ENCODE measurements at places on chromosomes 3 and 15.

DNA sequence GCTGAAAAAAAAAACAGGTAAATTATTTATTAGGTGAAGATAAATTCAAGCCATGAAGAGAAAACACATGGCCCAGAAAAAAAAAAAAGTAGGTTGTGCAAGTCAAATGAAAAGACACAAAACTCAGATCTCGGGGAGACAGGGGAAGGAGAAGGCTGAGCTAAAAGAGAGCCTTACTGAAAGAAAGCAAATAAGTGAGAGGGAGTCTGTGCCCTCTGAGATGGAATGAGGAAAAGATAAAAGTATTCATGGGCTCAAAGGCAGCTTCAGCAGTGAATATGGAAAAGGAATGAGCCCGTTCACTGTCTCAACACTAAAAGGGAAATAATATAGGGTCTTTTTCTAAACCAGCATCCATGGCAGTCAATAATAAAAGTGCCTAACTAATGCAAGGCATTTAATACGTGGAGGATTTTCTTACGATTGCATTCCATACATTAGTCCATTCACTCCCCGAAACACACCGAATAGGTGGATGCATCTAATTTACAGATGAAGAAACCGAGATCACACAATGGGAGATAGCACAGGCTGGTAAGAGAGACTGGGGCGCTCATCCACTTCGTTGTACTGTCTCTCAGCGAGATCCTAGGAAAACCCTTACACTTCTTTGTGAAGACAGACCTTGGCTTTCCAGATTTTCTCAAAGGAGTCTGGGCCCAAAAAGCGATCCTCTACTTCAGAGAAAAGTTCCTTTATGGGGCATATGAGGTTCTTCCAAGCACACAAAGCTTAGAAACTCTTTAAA lies 1.1 kb downstream of the TFDP2 start:
- peak; percentile 16 for DNase-seq

DNA sequence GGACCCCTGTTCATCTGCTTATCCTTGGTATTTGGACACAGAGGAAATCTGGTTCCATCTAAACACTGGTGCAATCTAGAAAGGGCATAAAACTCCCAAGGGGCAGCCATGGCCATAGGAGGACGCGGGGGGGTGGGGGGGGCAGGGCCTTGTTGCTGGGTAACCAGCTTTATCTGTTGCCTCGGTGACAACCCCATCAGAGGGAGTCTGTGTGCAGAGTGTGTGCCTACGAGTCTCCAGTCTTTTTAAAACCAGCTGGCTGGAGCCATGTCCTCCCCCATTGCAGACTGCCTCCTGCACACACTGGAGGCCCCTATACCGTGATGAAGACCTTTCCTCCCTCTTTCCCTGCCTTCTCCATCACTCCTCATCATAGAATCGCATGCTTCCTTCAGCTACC lies 26.4 kb upstream of the CORO2B start:
- no peak for DNase-seq

DNA sequence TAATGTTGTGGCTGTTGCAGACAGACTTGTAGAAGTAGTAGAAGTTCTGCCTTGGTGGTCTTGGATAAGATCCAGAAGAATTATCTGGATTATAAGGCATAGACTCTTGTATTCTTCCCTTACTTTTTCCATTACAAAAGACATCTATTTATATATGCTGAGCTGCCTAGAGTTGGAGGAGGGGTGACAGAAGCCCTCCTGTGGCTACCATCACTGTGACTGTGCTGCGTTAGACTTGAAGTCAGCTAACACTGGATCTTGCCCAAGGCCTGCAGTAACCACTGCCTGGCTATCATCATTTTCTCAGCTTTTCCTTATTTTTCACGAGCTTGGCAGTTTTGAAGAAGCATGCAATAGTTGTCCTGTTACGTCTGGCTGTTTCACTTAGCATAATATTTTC lies 684.8 kb upstream of the BCHE start:
- no peak for DNase-seq

DNA sequence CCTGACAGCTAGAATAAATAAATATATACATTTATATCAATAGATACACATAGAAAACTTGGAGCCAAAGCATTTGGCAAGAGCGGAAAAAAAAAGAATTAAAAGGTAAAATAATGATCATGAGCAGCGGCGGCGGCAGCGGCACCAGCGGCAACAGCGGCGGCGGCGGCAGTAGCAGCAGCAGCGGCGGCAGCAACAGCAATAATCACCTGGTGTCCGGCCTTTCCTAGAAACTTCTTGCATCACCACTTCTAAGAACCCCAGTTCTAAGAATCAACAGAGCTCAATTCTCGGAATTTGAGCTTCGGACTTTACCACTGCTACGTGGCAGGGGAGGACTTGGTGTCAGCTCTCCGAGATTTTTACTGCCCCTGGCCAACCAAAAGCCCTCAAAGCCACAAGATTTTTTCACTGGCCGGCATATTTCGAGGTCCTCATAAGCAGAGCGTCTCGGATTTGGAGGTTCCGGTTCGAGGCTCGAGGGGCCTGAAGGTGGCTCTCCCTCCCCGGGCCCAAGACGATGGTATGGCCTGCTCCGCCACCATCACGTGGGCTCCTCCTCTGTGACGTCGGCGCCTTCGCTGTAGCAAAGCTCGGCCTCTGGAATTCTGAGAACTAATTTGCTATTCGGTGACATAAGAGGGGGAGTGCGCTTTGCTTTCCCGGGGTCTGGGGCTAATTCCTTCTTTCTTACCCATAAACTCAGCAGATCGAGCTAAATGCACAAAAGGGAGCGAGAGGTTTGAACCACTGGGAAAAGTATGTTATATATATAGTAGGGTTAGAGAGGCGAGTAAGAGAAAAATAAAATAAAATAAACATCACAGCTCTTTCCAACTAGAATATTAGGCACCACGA lies at the start of gene BCL6:
Gene BCL6, minus strand, starts transcription at position 268 of the 858 bp plus-strand sequence. CDS start 11,775 bp downstream, outside the sequence.
- DNase-seq, result peak; percentile 90

DNA sequence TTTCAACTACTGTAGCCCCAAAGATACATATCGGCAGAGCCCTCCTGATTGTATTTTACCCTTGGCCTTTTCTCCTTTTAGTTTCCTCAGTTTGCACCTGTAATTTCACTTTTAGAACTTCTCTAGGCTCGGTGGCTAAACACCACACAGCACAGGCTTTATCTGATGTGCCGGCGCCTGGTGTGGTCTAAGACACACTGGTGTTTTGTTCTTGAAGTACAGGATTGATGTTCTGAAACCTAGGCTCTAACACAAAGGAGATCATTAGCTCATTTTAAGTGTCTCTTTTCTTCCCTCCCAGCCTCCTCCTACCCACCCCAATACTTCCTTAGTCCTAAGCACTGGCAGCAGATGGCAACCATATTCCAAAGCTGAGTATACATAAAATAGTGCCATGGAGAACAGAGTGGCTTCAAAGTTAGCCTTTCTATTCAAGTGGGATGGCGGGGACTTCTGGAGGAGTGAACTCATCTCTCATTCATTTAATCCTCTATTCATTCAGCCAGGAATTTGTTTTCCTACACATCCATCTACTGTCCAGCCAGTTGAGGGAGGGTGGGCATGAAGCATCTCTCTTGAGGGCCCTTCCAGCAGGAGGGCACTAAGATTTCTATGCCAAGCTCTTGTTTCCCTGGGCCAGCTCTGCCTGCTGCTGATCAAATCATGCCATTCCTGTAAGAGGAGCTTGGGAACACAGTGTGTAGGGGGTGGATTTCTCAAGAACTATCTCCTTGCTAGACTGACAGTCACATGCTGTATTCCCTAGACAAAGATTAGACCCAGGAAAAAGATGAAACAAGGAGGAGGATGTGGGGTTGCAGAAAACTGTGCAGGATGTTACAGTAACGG lies 71.2 kb downstream of the TIGIT start:
- DNase-seq, result no peak

- no peak for DNase-seq
Observed at GRCh38 chr3:56916716-56917360, 115.1 kb upstream of the ARHGEF3 start.

DNA sequence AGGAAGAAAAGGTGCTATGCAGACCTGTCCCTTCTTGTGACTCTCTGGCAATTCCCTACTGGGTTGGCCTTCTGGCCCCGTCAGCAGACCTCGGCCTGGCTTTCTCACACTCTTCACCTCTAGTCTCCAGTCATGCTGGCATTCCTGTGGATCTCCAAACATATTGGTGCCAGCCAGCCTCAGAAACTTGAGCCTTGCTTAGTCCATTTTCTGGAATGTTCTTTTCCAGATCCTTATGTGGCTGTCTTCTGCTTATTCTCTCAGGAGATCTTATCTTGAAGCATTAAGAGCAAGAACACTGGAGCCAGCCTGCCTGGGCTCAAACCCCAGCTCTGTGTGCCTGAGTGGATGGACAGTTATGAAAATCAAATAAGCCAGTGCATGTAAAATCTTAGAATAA lies 88.2 kb upstream of the NTRK3 start:
- DNase-seq, result no peak

GRCh38 chr3:45568848-45569762 lies 25.4 kb upstream of the LIMD1 start:
- DNase-seq, result no peak

GRCh38 chr15:23897091-23897490 lies 210.0 kb upstream of the NDN start:
- DNase-seq, result no peak

- DNase-seq, result no peak
Observed at GRCh38 chr15:31427411-31427810, 100.8 kb downstream of the KLF13 start.

- no peak for DNase-seq
Observed at GRCh38 chr15:71810256-71811035, at the start of gene NR2E3. NR2E3 (plus strand) TSS chr15:71810554; CDS start chr15:71810744, 190 bp downstream.

GRCh38 chr15:70242951-70243685 lies 145.4 kb upstream of the TLE3 start:
- DNase-seq, result no peak

DNA sequence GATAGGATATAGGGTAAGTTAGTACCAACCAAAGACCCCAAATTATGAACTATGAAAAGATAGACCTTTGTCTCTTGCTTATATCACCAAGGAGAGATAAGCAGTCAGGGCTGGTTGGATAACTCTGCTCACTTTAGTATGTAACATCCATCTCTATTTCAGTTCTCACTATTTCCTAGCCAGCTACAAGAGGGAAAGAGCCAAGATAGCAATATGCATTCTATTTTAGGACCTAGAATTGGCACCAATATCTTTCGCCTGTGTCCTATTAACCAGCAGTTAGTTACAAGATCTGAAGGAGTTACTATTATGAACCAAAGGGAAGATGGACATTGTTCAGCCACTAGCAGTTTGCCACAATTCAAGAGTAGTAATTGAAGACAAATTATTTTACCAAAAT lies 457.5 kb downstream of the NSUN3 start:
- DNase-seq, result no peak

GRCh38 chr3:193938613-193939012 lies 197.3 kb upstream of the HES1 start:
- DNase-seq, result no peak

GRCh38 chr15:47834093-47834492 lies 116.8 kb downstream of the SEMA6D start:
- no peak for DNase-seq

DNA sequence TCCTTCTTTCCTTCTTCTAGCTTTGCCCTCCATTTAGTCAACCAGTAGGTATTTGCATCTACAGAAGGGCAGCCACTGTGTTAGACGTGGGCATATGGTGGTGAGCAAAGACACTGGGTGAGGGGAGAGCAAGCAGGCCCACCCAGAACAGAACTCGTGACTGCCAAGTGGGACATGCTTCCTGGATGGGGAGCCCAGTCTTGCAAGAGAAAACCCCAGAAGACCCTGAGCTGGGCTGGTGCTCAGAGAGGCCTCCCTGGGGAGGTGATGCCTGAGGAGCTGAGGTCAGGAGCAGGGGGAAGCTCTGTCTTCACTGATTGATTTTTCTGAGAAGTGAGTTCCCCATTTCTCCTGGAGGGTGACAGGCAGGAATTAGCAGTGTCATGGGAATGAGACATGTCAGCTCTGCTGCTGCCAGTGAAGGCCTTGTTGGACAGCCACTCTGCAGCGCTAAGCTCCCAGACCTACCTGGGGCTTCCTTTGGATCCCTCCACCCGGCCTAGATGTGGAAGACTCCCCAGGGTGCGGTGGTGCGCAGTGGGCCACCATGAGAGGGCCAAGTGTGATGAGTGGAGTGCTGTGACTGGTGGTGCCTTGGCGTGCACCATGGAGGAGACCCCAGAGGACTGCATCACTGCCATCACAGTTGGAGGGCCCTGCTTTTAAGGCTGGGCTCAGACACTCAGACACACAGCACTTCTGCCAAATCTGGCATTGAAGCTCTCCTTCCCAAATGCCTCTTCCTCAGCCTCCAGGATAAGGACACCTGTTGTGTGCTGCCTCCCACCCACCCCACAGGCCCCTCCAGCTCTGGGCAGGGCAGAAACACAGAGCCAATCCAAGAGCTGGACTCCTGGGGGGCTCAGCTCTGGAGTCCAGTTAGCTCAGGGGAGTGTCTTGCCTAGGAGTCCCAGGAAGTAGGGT lies 40.0 kb upstream of the TOPBP1 start:
- DNase-seq, result no peak

- DNase-seq, result peak; percentile 52
Observed at GRCh38 chr3:25592510-25592968, 72.2 kb downstream of the TOP2B start.

- DNase-seq, result no peak
Observed at GRCh38 chr3:53948174-53948573, 56.5 kb upstream of the SELENOK start.

- no peak for DNase-seq
Observed at GRCh38 chr15:45221967-45222366, 30.1 kb upstream of the SLC28A2 start.

DNA sequence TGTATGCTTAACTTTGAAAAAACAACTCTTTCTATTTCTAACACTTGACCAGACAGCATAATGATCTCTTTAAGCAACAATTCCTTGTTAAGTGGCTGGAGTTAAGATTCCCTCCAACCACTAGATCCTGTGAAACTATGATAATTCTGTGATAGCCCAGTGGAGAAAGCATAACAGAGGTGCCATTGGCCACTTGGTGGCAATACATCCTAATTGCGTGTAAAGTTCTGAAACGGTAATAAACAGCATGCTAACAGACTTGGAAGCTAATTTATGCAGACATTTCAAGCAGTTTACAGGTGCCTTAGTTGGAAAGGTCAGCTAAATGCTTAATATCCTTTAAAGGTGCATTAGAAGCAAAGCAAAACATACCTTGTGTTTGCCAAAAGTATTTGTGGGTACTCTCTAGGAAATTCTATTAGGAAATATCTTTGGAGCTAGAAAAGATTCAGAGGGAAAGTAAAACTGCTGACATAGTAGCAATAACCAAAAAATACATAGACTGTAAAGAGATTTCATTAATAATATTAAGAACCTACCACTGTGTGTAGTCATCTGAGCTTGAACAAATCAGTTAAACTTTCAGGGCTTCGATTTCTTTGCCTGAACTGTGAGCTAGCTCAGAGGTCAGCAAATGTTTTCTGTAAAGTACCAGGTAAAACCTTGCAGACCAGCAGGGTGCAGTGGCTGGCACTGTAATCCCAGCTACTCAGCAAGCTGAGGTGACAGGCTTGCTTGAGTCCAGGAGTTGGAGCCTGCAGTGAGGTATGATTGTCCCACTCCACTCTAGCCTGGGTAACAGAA lies 19.0 kb upstream of the CSTA start:
- DNase-seq, result no peak

DNA sequence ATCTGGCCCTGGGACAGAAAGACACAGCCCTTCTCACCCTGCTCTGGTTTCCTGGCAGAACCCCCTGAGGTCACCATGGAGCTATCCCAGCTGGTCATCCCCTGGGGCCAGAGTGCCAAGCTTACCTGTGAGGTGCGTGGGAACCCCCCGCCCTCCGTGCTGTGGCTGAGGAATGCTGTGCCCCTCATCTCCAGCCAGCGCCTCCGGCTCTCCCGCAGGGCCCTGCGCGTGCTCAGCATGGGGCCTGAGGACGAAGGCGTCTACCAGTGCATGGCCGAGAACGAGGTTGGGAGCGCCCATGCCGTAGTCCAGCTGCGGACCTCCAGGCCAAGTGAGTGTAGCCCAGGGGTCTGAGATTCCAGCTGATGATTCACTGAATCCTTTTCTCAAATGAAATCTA lies 61.7 kb downstream of the BOC start:
- no peak for DNase-seq

All from AG08396 (cell line).